Right renal pelvis (tissue), 4 donors: ENCODE measurements at places on chromosomes 12 and 14.

GRCh38 chr12:25957793-25958427, 572 bp upstream of the RASSF8 start:
- DNase-seq = peak; percentile 51

GRCh38 chr14:69710378-69710777, 56.6 kb upstream of the SRSF5 start:
- DNase-seq = no peak

DNA sequence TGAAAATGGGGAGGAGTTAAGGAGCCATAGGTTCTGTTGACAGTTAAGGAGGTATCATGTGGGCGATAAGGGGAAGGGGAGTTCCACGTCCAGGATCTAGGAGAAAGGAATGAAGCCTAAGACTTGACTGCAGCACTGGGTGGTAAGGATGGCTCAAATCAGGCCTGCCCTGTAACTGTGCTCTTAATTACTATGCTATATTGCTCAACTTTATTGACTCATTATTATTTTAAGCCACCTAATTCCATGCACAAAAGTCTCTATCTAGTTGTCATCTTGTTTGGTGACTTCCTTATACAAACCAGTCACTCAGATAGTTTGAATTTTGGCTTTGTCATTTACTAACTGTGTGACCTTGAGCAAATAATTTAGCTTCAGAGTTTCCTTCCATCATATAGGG, 242.1 kb upstream of the ARHGAP5 start:
- no peak for DNase-seq

DNA sequence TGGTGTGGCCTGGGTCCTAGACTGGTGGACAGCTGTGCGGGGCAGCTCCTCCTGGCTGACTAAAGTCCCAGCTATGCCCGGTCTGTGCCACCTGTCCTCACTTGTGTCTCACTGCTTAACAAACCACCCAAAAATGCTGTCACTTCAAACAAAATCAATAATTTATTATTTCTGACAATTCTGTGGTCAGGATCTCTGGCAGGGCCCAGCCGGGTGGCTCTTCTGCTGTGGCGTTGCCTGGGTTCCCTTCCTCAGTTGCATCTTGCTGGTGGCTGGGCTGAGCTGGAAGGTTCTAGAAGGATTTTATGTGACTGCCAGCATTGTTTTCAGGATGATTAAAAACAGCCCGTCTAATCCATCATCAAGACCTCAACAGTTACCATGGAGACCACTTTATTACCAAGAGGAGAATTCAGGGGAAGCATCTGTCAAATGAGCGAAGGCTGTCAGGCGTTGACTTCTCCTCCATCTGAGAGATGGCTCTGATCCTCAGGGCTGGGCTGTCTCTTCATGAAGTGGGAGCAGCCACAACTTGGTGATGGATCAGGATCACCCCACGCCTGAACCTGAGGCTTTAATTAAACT, 280.6 kb upstream of the SFSWAP start:
- no peak for DNase-seq

DNA sequence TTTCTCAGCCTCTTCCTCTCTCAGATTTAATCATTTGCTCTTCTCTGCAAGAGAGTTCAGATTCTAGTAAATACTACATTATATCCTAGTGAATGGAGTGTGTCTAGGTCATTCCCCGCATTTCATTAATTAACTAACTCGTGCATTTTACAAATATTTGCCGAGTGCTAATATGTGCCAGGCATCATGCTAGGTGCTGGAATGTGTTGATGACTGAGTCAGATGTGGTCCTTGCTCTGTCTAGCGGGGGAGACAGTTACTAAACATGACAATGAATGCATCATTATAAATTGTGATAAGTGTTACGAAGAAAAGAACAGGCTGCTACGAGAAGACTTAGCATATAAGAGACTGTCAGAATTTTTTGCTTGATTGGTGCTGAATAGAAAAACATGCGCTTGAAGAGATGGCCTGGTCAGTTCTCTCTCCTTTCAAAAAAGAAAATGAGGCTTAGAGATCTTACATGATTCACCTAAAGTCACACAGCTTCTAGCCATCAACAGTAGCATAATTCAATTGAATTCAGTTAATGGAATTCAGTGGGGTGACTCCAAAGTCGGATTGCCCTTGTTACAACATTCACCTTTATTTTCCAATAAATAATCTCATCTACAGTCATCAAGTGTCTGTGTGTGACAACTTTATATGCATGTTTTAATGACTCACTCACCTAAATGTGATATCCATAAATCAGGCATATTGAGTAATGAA, 48.7 kb upstream of the MAX start:
- no peak for DNase-seq

GRCh38 chr12:116202940-116203339, 74.6 kb downstream of the MED13L start:
- DNase-seq = no peak

DNA sequence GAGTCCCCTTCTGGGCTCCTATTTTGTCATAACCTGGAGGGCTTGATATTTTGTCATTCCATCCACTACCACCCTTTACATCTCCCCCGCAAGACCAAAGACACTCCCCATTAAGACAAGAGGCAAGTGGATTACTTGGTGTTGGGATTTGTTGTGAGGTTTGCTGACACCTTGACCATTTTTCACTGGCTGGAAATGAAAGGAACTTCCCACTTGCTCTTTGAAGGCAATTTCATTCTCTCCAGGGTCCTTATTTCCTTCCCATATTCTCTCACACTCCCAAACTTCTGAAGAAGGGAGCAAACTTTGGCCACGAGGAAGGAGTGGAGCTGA, 14.9 kb downstream of the AGAP2 start:
- DNase-seq = no peak

- DNase-seq = no peak
These were observed 424.2 kb downstream of the ETNK1 start for GRCh38 chr12:23049180-23049579.

DNA sequence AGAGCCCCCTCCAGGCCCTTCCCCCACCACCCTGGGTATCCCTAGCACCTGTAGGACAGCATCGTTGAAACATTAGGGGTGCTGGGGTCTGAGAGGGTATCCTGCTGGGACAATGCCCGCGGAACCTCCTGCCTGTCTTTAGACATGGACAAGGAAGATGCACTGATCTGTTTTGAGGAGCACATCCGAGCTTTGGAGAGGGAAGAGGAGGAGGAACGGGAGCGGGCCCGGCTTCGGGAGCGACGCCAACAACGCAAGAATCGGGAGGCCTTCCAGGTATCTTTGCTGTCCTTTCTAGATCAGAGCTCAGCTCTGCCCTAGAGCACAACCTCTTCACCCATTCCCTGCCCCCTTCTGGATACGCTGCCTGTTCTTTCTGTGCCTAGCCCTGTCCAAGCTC, 13.2 kb downstream of the PRPF40B start:
- DNase-seq = no peak

DNA sequence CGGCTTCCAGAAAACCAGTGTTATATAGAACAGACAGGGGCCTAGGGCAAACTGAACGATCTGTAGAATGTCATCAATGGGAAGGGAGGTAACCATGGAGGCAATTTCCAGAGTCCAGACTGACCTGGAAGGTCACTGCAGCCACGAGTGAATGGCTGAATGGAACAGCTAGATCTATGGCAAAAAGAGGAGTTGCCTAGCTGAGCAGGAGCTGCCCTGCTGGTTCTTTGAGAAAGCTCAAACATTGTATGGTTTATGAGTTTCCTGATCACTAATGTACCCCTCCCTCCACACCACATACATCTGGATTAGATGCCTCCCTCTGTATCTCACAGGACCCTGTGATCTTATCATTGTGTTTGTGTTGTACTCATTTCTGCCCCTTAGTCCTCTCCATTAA, 1.0 kb upstream of the RERG start:
- no peak for DNase-seq

- no peak for DNase-seq
These were observed 10.5 kb downstream of the BTBD6 start for GRCh38 chr14:105258846-105259245.

GRCh38 chr12:112924986-112925385, 13.3 kb upstream of the OAS3 start:
- peak; percentile 49 for DNase-seq

DNA sequence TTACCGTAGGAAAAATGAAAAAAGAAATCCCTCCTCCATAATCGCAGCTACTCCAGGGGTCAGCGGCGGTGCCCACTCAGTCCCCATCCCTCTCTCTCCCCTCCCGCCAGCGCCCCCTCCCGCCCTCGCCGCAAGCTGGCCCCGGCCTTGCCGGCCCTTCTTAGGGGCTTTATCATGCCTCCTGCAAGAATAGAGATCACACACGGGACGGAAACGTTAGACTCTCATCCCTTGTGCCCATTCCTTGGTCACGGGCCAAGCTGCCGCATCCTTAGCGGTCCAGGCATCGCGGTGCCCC, 692 bp upstream of the COX14 start:
- no peak for DNase-seq

DNA sequence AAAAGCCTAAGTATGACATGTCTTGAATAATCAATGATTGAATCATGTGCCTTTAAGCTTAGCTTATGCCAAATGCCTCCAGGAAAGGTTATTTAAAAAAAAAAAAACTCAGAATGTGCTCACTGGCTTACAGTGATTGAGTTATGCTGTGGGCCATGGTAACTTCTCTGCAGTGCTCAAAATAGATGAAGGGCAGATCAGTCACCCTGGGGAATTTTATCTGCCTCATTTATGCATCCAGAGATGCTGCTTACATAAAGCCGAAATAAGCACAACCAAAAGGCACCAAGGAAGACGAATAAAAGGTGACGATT, 118.7 kb upstream of the MDM1 start:
- no peak for DNase-seq

DNA sequence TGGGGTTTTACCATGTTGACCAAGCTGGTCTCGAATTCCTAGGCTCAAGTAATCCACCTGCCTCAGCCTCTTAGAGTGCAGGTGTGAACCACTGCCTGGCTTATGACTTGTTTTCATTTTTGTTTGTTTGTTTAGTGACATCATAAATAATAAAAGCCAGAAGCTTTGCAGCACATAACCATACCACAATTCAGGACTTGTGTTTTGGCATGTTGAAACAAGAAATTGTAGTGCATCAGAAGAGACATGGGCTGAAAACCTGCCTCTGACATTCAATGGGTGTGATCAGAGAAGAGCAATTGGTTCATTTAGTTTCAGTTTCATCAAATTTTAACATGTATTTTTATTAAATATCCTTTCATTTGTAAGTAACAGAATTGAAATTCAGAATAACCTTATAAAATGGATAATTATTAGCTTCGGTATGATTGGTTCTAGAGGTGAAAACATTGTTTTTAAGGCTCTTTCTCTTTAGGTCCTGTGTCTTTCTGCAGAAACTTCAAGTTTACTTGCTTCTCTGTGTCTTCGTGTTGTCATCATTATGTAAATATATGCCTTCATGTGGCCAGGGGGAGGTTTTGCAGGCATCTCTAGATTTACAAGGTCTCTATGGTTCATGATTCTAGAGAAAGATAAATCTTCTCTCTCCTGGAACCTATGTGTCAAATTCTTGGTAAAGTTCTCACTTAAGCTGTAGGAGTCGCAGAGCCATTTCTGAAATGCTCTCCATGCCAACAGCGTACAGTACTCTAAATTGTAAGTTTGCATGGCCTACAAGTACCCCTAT, 312.0 kb downstream of the KCNC2 start:
- no peak for DNase-seq

- no peak for DNase-seq
These were observed 19.8 kb downstream of the ABCC9 start for GRCh38 chr12:21921436-21921835.

- DNase-seq = no peak
These were observed 1197.5 kb downstream of the LRFN5 start for GRCh38 chr14:42804141-42804540.

DNA sequence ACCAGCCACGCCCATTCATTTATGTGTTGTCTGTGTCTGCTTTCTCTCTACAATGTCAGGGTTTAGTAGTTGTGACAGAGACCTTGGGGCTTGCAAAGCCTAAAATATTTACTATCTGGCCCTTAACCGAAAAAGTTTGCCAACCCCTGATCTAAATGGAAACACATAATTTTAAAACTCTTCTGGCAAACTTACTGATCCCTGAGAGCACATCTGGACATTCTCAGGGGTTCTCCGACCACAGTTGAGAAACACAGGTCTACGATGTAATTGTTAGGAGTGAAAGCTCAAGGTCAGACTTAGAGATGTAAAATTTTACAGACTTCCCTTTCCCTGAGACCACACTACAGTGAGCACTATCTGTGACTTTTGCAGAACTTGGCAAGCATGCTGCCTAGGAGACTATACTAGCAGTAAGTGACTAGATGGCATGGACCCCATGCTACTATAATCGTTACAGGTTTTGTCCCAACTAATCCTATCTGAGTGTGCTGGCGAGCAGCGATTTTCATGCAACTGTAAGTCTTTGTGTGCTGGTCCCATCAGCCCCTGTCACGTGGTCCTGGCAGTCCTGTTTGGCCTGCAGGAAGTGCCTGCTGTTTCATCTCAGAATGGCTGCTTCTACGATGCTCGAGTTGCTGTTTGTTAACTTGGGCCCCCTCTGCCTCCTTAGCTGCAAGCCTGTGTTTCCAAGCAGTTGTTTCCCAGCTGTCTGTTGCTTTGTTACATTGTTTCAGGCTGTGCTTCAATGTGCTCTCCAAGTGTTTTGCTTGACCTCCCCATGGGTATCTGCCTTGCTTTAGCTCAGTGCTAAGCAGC, 21.6 kb downstream of the TMTC2 start:
- peak; percentile 34 for DNase-seq

- no peak for DNase-seq
These were observed 49.9 kb downstream of the PEBP1 start for GRCh38 chr12:118185602-118186397.

- peak; percentile 72 for DNase-seq
These were observed 2.9 kb upstream of the NAB2 start for GRCh38 chr12:57085999-57086492.

DNA sequence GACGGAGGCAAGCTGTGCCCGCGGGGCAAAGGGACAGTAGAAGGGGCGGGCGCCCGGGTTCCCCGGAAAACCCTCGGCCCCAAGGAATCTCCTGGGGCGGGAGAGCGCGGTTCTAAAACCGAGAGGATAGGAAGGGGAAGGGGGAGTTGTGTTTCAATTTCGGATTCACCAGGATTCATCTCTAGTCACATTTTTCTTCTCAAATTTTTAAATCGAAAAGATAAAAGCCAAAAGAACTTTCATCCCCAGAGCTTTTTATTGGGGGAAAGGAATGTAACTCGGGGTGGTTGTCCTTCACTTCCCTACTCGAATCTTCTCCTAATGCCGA, 1.4 kb downstream of the BMP4 start:
- no peak for DNase-seq

- DNase-seq = no peak
These were observed 59.0 kb upstream of the CRY1 start for GRCh38 chr12:107152315-107152714.
